ENCODE measurements at places on chromosomes 12 and 14.

DNA sequence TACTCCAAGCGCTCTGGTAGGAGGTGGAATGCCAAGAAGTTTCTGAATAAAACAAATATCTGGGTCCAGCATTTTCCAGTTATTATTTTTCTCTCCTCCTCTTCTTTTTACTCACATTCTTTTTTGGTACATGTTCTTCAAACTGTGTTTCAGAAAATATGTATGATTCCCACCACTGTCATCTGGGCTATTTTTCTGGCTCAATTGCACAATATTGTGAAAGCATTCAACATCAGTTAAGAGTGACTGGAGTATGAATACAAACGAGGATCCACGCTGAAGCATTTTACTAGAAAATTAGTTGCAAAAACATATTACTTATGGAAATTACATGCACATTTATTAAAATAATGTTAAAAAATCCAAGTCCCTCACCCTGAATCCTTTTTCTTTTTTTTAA lies 61.5 kb downstream of the KCNMB4 start:
- no peak for DNase-seq

DNA sequence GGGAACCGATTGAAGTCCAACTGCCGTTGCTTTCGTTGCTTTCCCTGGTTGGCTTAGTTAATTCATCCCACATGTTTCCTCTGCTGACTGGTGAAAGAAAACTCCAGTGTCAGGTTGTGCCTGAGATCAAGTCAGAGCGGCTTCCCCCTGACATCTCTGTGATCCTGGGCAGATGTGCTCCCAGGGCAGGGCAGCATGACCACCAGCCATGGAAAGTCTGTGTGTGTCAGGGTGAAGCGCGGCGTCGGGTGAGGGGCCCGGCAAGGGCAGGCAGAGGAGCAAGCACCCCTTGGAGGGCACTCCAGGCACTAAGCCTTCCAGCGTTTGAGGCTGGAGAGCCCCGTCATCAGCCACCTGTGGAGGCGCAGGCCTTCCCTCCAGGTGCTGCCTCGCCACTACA lies 54.5 kb upstream of the IGF1 start:
- no peak for DNase-seq

DNA sequence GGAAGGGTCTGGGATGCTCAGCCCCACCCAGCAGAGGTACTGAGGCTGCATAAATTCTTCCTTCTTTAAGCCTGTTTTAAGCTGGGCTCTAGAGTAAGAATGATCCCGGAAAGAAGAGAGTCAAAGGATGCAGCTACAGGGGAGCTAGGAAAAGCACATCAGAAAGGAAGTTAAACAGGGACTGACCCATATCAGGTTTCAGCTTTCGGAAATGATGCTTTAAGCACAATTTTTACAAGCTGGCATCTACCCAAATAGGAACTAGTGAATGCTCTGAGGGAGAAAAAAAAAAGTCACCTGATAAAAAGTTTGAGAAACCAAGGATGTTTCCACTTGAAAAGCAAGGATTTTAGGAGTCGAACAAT lies 22.0 kb downstream of the TSPAN8 start:
- no peak for DNase-seq

GRCh38 chr12:89492883-89493282 lies 31.7 kb downstream of the GALNT4 start:
- no peak for DNase-seq

- no peak for DNase-seq
Measured at GRCh38 chr14:21231020-21231652, 38.1 kb downstream of the HNRNPC start.

- peak; percentile 28 for DNase-seq
Measured at GRCh38 chr14:59161561-59162175, 26.8 kb upstream of the DAAM1 start.

DNA sequence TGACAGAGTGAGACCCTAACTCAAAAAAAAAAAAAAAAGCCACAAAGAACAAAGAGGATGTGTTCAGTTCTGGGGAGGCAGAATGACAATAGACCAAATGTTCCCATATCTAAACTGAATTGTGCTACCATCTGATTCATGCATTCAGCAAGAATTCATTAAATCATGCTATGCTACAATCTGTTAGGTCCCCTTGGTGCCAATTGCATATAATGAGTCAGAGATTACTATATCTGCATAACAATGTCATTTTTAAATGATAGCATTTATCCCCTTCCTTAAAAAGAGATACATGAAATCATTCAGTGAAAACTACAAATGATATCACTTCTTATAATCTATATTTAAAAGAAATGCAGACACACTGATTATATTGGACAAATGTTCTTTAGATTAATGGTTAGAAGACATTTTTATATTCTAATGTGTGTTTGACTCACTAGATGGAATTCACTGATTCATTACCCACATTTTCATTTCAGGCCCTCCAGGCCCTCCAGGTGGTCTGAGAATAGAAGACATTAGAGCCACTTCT lies 207.6 kb upstream of the PDZRN4 start:
- DNase-seq: no peak

DNA sequence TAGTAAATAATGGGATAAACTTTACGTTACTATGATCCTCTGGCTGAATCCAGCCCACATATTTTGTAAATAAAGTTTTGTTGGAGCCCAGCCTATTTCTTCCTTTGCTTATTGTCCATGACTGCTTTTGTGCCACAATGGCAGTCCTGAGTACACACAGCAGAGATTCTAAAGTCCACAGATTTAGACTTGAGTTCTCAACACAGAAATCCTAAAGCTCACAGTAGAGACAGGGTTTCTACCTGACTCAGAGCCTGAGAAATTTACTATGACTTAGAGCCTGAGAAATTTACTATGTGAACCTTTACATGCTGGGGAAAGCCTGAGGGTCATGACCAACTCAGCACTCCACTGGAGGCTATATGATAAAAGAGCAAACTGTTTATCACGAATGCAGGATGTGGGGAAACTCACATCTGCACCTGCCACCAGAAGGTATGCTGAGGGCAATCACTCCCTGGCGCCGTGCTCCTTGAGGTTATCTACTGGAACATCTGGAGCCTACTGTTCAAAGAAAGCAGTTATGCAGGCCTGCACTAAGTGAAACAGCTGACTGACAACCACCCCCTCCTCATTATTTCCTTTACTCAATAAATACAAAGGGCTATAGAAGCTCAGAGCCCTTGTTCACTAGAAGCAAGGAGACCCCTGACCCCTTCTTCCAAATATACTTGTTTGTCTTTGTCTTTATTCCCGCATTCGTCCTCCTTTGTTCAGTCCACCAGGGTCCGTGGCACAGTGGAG lies 52.6 kb upstream of the BICD1 start:
- no peak for DNase-seq

- DNase-seq: no peak
Measured at GRCh38 chr12:113220593-113221180, 577 bp upstream of the TPCN1 start.

- DNase-seq: no peak
Measured at GRCh38 chr14:69005432-69006148, 26.5 kb upstream of the ACTN1 start.

GRCh38 chr14:52222901-52223300 lies 44.6 kb upstream of the PTGDR start:
- DNase-seq: no peak

DNA sequence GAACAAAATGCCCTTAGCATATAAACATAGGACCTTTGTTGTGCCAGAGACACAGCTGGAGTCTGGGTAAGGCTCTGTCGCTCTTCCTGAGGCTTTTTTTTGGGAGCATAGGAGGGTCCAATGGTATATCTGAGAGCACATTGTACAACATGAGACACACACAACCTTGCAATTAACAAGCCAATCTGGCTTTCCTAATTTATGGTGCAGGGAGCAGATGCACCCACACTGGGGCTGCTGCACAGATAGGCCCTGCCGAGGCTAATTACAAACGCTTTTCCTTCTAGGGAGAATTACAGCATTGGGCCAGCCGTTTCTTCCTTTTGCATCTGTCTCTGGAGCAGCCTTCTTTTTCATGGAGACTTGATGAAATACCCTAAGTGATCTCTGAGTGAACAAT lies 75.0 kb upstream of the OVCH1 start:
- no peak for DNase-seq

GRCh38 chr12:31603546-31604009 lies 12.6 kb upstream of the DENND5B start:
- no peak for DNase-seq

DNA sequence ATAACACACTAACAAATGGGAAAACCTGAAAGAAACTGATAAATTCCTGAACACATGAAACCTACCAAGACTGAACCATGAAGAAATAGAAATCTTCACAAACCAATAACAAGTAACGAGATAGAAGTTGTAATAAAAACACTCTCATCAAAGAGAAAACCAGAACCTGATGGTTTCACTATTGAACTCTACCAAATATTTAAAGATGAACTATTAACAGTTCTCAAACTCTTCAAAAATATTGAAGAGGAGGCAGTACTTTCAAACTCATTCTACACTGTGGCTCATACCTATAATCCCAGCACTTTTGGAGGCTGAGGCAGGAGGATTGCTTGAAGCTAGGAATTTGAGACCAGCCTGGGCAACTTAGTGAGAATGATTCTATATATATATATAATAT lies 48.4 kb upstream of the TMTC2 start:
- no peak for DNase-seq

GRCh38 chr12:130803702-130804101 lies 35.3 kb downstream of the STX2 start:
- DNase-seq: no peak

- DNase-seq: no peak
Measured at GRCh38 chr12:16269946-16270345, 7.5 kb downstream of the SLC15A5 start.

DNA sequence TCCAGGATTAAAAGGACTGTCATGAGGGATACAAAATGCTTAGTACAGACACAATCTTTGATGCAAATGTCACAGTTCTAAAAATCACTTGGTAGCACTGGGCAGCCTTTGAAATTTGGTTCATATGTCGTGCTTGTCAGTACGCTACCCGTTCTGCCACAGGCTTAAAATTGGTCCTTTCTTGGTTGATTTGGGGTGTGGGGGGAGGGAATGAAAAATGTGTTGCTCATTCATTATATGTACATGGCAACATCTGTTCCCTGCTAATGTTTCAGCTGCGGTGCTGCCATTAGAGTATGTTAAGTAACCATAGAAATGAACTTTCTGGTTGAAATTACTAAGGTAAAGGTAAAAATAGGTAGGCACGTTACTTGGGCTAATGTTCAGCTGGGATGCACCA lies 155.4 kb upstream of the ARHGAP5 start:
- no peak for DNase-seq

DNA sequence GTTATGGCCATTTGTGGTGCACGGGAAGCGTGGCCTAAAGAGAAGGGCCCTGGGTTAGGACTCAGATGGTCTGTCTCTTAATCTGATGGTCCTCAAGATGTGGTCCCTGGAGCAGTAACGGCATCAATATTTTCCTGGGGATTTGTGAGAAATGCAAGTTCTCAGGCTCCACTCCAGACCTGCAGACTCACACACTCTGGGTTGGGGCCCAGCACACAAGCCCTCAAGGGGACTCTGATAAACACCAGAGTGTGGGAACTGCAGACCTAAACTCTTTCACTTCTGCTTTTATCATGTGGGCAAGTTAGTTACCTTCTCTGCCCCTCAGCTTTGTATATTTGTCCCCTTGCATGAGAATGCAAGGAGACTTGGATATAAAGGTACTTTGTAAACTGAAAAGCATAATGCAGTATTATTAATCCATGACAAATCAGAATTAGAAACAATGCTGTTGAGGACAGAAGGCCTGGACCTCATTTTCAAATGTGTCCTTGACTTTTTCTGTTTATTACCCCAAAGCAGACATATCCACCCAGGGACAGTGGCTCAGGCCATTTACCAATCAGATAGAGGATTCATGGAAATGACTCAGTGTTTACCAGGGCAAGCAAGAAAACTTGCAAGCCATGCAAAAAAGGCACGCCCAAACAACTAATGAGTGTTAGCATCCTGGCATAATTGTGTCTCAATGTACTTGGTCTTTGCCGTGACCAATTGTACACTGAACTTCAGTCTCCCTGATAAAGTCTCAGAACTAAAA lies 157.0 kb downstream of the ASCL1 start:
- DNase-seq: no peak

GRCh38 chr12:69332815-69333358 lies 15.3 kb upstream of the LYZ start:
- DNase-seq: no peak

DNA sequence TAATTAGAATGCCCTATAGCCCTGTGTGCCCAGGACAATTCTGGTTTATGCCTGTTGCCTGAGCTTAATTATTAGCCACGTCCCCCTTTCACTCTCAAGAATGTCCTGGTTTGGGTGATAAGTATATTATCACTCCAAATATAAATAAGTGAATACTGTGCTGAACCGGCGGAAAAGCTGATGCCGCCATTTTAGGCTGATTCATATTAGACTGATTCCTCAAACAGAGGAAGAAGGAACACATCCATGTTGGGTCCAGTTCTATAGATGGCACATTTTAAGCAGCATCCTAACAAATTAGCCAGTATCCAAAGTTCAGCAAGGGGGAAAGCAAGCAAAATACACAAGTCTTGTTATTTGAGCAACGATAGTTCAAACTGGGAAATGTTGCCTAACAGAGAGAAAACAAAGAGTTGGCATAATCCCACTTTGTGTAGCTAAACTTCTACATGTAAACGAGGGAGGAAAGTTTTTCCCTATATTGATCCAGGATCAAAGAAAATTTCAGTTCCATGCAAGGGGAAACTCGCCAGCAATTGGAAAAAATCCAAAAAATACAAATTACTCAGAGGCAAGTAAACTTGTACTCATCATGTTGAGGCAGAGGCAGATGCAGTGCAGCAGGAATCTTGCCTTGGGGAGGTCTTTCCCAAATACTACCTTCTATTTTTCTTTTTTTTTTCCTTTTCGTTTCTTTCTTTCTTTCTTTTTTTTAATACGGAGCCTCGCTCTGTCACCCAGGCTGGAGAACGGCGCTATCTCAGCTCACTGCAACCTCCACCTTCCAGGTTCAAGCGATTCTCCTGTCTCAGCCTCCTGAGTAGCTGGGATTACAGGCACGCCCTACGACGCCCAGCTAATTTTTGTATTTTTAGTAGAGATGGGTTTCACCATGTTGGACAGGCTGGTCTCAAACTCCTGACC lies 96.2 kb downstream of the ITPR2 start:
- no peak for DNase-seq

- no peak for DNase-seq
Measured at GRCh38 chr14:96617635-96618034, 115.5 kb downstream of the PAPOLA start.

DNA sequence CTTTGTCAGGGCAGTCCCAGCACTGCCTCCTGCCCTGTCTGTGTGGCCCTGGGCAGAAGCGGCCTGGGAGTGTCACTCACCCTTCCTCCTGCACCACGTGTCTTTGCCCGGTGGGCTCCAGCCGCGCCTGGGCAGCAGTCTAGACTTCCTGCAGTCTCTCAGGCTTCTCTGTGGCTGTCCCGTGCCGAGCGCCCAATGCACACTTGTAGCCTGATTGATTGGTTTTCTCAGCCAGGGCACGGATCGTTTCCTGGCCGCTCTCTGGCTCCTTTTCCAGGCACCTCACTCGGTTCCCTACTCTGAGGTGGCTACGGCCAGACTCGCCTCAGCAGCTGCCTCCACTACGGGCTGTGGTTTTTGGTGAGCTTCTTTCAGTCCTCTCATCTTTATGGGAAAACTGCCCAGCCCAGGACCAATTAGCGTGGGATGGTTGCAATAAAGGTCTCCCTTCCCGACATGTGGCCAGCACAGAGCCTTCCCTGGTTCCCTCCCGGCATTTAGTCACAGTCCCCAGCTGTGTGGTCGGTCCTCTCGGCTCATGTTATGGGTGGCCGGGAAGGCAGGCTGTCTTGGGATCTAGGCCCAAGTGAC lies 133.1 kb downstream of the CACNA1C start:
- no peak for DNase-seq
